BJ (cell line): ENCODE measurements at places on chromosomes 5 and 9.
A peak's percentile ranks its signal among the peaks of the same experiment; 100 is the strongest.

DNA sequence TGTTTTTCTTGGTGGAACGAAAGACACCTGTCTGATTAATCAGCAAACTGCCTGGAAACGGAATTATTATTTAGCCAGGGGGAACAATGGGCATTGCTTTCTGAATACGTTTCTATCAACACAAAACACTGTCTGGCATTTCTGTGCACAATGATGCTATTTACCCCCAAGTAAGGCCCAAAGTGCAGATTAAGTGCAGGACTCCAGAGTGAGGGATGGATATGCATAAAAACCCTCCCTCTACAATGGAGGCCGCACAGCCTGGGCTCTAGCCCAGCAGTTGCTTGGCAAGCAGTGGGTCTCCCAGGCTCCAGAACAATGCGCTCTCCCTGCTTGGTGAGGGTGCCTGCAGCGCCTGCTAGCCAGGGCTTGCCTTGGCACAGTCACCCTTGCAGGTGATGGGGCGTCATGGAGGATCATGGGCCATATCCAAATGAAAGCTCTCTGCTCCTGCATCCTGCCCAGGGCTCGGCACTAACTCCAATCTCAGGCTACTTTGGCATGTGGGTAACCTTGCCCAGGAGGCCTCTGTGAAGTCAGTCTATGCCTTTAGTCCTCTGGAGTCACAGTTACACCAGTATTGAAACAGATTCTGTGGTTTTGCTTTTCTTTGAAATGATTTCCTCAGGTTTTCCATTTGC lies 11.5 kb upstream of the SPATA24 start:
- no peak for DNase-seq

DNA sequence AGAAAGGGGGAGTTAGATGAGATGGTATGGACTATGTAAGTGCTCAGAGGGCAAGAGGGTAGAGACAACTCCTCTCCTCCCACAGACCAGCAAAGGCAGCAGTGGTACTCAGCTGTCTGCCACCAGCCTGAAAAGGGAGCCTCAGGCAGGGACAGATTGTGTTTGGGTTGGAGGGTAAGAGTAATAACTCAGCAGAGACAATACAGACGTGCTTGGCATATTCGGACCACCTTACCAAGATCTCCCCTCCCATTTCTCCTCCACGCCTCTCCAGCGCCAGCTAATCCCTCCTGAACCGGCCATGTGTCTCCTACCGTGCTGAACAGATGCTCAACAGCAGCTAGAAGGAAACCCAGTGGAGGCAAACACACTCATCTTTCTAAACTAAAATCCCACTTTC lies 180.8 kb downstream of the ASTN2 start:
- no peak for DNase-seq

DNA sequence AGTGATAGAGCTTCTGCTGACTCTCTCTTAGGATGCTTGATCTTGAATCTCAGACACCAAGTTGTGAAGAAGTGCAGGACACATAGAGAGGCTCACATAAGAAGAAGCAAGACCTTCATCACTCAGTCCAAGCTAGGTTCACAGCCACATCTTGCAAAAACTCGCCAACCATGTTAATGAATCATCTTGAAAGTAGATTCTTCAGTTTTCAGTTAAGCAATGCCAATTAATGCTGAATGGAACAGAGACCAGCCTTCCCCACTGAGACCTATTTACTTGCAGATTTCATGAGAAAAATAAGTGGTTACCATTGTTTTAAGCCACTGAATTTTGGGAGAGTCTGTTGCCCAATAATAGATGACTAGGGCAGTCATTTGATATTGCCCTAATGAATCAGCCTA lies 217.7 kb upstream of the EDIL3 start:
- no peak for DNase-seq

GRCh38 chr5:127056896-127057295 lies 16.4 kb downstream of the C5orf63 start:
- DNase-seq: no peak

DNA sequence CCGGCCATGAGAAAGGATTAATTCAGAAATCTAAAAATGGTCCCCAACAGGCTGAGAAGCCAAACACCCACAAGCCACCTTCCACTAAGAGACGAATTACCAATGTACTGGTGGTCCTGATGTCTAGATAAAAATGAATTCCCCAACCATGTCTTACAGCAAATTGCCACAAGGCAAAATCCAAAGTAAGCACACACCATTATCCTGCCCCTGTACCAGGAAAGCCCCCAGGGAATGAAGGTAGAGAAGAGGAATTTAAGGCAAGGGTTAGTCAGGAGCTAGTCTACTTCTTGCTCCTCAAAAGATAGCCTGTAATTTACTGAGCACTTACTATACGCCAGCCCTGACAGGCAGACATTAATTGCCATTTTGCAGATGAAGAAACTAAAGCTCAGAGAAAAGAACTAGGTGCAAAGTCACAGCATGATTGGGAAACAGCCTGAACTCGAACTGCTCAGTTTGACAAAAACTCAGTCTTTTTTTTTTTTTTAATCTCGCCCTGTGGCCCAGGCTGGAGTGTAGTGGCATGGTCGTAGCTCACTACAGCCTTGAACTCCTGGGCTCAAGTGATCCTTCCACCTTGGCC lies 64.3 kb downstream of the RAPGEF1 start:
- DNase-seq: no peak

- DNase-seq: no peak
These were observed 67.8 kb upstream of the KLF4 start for GRCh38 chr9:107557236-107557990.

DNA sequence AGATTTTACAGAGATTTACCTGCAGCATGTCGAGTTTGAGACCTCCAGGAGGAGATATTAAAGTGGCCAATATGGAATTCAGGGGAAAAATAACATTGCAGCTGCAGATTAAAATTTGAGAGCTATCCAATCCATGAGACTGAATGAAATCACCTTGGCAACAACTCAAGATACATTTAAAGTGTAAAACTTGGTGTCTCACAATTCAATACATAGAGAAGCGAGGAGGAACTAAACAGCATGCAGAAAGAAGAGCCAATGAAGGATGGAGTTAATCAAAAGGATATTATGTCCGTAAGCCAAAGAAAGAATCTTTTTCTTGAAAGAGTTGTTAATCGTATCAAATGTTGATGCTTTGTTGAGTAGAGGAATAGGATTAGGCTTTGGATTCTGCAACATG lies 455.1 kb downstream of the CDH18 start:
- no peak for DNase-seq

GRCh38 chr9:127129718-127130085 lies 7.3 kb upstream of the ANGPTL2 start:
- DNase-seq: no peak

DNA sequence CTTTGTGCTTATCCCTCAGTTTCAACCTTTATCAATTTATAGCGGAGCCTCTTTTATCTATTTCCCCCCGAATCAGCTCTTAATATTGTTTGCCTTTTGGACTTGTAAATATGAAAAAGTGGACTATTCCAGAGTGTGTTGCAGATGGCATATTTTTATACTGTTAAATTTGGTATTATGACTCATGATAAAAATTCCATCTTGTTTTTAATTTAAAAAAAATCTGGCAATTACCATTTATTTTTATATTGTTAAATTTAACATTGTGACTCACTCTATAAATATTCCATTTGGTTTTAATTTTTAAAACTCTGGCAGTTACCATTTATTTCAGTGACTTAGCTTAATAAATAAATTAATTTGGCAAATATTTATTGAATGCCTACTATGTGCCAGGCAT lies 37.5 kb downstream of the RBM27 start:
- DNase-seq: peak; percentile 11

DNA sequence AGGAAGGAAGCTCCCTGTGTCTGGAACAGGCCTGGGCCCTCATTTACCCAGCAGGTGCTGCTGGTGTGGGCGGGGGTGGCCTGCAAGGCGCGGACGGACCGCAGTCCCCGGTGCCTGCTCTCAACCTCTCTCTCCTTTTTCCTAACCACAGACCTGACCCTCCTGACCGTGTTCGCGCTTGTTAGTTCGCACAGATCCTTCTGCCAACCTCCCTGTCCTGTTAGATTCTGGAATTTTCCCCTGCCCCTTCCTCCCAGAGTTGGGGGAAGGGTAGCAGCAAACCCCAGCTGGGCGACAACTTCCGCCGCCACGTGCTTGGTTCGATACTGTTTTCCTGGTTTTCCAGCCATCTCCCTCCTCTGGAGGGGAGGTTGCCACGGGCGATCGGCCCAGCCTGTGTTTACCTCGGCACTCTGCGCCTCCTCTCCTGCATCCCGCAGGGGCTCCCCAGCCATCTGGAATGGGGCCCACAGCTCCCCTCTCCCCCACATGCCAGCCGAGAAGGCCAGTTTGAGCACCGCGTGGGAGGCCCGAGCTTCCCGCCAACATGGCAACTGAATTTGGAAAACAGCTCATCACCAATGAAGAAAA lies 70.8 kb upstream of the UNC5A start:
- no peak for DNase-seq

DNA sequence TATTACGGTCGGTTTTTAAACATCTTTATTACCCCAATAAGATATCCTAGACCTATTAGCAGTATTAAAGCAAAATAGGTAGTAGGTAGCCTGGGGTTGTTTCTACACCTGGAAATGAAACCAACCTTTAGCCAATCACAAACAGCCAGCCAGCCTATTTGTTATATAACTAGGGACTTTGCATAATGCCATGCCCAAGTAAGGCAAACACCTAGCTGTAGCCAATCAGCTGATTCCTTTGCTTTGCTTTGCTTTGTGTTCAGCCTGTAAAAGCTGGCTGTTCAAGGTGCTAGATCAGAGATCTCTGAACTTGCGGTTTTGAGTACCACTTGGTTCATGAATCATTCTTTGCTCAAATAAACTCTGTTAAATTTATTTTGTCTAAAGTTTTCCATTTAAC lies 46.5 kb upstream of the SETD9 start:
- DNase-seq: no peak

GRCh38 chr5:121218086-121218485 lies 633.6 kb upstream of the FTMT start:
- DNase-seq: no peak

DNA sequence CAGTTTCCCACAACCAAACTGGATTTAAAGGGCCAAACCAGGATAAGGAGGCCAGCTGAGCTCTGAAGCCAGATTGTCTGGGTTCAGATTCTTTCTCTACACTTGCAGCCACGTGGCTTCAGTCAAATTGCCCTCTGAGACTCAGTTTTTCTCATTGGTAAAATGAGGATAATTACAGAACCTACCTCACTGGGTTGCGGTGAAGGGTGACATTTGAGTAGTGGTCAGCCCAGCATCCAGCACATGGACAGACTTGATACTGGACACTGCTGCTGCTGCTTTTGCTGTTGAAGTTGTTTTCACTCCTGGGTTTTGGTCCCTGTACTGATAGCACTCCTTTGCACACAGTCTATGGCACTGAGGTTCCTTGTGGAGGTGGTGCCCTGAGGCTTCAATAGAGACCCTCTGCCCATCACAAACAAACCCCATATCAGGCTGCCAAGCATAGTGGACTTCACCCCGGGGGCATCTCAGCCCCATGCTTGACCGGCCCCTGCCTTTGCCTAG lies 25.7 kb upstream of the CDKN2AIPNL start:
- no peak for DNase-seq

GRCh38 chr9:14127656-14128055 lies 186.3 kb downstream of the NFIB start:
- DNase-seq: no peak

- no peak for DNase-seq
These were observed 12.6 kb downstream of the PBX3 start for GRCh38 chr9:125759764-125760129.

GRCh38 chr9:90301277-90301653 lies 341.4 kb downstream of the DIRAS2 start:
- DNase-seq: peak; percentile 63

DNA sequence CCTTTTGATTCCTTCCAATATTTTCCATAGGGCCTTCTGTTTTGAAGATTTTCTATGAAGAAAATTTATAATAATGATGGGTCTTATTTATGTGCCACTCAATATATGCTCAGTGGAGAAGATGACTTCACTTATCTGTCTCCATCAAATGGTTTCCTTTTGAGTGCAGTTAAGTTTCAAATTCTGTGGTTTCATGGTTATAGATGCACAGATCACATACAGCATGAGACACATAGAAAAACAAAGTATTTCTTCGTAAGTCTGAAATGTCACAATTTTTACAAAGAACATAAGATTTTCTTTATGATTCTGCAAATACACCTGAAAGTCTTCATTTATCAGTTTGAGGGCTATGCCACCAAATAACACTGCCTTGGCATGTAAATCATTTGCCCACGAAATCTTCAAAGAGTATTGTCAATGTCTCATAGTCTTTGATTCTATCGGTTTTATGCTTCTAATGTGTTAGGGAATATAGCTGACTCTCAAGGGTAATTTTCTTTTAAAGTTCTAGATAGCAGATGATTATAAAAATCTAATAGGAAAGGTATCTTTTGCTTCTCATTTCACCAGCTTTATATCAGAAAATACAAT lies 14.1 kb downstream of the CFAP95 start:
- no peak for DNase-seq

GRCh38 chr5:6596388-6596787 lies 36.5 kb downstream of the NSUN2 start:
- DNase-seq: no peak

GRCh38 chr9:72894342-72894741 lies 58.5 kb downstream of the ALDH1A1 start:
- peak; percentile 78 for DNase-seq

GRCh38 chr9:131707733-131708157 lies 32.1 kb downstream of the RAPGEF1 start:
- DNase-seq: no peak

- DNase-seq: no peak
These were observed 5.9 kb upstream of the ACO1 start for GRCh38 chr9:32378496-32378895.

DNA sequence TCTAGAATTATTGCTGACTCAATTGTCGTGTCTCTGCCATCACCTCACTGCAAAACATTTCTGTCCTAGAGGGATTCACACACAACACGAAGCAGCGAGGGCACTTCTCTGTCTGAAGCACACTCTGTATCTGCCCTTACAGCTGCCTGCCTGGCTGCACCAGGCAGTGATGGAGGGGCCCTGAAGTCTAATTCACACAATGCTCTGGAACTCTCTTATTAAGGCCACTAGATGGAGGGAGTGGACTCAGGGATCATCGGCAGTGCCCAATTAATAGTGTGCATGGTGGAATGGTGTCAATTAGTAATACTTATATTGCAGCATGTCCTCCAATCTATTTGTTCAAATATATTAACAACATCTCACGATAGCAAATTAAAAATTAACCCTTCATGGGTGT lies 157.5 kb upstream of the MAP1B start:
- DNase-seq: no peak

DNA sequence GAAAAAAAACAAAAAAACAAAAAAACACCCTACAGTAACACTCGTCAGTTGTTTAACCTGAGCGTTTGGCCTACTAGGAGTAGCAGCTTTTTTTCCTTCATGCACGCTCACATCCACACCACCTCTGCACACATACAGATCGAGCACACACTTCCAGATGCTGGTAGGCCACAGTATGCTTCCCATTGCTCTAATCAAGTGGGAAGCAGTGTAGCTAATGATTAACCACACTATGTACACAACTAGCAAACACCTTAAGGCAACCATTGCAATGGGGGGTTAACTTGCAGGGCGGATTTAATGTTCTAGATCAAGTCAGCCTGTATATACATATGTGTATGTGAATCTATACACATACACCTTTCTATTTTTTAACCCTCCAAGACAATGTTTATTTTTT lies 65.5 kb upstream of the GLRX start:
- no peak for DNase-seq
